ENCODE measurements at places on chromosomes 12 and 14.

GRCh38 chr12:89665556-89665955, 43.1 kb downstream of the ATP2B1 start:
- no peak for DNase-seq

DNA sequence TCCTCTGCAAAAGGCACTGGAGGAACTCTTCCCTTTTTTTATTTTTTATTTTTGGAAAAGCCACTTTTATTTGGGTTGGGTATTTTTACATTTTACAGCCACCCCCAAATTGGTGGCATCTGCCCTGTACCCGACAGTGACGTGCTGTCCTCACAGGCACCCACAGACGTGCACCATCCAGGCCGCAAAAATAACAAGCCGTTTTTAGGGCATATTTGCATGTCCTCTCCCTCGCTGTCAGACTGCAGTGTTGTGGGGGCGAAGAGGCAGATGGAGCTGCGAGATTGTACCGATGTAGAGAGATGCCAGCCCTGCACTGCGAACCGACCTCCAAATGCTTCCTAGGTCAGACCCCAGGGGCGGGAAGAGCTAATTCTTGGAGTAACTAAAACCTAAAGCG, 12.2 kb downstream of the JDP2 start:
- no peak for DNase-seq

DNA sequence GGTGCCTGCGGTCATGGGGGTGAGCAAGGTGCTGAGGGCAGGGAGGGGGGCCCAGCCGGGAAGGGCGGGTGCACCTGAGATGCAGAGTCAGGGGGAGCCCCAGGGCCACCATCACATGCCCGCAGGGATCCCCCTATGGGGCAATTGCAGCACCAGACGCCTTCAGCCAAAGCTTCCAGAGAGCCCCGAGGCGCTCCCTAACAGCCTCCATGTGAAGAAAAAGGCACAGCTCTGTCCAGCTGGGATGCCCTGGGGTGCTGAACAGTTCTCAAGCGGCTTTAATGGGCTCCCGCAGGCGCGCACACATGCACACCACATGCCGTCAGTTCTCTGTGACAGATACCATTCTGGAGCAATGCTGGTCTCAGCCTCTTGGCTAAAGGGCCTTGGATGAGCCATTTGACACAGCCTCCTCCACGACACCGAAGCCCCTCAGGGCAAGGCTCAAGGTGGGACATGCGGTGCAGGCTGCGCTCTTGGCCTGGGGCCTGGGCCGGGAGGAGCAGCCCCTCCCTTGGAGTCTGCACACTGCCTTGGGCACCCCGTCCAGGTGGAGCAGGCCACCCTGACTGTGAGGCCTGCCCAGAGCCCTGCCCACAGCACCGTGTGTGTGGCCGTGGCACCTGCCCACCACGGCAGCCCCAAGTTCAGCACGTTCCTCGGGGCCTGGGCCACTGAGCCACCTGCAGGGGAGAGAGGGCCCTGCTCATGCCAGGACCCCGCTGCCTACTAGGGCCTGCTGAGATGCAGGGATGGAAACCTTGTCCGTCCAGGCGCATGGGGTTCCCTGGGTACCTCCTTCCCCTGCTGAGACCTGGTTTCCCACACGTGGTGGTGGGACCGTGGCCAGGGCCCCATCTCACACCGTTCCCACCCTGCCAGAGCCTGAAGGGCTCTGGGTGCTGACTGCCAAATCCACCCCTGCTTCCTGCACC, 7.7 kb downstream of the XRCC3 start:
- DNase-seq = no peak

- DNase-seq = no peak
Observed at GRCh38 chr12:6818645-6819044, 3.0 kb upstream of the GPR162 start.

GRCh38 chr12:65867394-65867793, 43.1 kb downstream of the HMGA2 start:
- no peak for DNase-seq

GRCh38 chr14:67141146-67141900, 47.9 kb upstream of the GARIN2 start:
- no peak for DNase-seq

DNA sequence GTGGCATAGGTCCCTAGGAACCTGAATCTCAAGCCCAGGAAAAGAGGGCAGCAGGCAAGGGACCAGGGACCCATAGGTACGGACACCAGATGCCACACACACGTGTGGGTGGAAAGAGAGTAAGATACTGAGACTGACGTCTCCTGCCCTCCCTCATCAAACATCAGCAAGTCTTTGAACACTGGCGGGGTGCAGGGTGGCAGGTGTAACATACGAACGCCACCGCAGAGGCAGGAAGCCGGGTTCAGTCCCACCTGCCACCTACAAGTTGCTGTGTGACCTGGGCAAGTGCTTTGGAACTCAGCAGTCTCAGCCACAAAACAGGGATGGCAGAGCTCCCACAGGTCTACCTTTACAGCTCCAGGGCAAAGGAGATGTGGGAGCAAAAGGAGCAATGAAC, 11.1 kb downstream of the ACTN1 start:
- no peak for DNase-seq

- DNase-seq = no peak
Observed at GRCh38 chr12:81089412-81089811, 11.5 kb downstream of the ACSS3 start.

DNA sequence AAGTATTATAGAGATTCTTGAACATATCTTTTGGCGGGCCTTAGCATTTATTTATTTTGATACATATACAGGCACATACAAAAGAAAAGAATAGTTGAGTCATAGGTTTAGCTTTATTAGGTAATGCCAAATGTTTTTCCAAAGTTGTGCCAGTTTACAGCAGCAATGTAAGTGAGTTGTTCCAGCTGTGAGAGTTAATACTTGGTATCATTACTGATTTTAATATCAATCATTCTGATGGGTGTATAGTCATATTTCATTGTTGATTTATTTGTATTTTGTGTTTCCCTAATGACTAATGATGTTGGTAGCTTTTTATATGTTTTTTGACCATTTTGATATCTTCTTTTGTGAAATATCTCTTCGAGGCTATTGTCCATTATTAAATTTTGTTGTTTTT, 122.4 kb downstream of the MIPOL1 start:
- no peak for DNase-seq

DNA sequence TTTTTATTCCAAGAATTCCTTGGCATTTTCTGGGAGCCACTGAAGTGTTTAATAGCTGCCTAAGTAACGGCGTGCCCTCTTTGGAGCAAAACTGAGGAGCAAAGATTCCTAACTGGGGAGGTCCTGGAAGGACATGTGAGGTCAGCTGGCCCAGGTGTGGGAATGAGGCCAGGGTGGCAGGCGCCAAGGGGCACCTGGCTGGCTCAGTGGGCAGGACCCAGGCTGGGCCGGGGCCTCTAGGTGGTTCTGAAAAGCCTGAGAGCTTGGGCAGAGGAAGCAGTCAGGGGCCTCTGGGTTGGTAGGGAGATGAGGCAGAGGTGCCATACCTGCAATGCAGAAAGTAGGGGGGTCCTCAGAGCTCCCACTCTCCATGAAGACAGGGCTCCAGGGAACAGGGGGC, 27.1 kb upstream of the DIO3 start:
- no peak for DNase-seq

- no peak for DNase-seq
Observed at GRCh38 chr14:78412475-78412874, 242.3 kb downstream of the NRXN3 start.

DNA sequence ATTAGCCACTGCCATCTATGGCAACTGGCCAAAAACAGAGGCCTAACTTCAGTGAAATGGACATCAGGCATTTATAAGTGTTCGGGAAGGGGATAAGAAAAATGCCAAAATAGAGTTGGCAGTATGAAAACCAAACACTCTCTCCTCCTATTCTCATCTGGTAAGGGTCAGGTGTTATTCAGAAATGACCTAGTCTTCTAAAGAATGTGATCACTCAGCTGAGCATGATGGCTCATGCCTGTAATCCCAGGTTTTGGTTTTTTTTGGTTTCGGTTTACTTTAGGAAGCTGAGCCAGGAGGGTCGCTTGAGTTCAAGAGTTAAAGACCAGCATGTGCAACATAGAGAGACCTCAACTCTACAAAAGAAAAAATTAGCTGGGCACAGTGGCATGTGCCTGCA, 170.3 kb downstream of the GRIN2B start:
- DNase-seq = no peak

- no peak for DNase-seq
Observed at GRCh38 chr12:62605981-62606380, 139.4 kb downstream of the MON2 start.

- no peak for DNase-seq
Observed at GRCh38 chr14:85079842-85080730, 449.9 kb upstream of the FLRT2 start.

DNA sequence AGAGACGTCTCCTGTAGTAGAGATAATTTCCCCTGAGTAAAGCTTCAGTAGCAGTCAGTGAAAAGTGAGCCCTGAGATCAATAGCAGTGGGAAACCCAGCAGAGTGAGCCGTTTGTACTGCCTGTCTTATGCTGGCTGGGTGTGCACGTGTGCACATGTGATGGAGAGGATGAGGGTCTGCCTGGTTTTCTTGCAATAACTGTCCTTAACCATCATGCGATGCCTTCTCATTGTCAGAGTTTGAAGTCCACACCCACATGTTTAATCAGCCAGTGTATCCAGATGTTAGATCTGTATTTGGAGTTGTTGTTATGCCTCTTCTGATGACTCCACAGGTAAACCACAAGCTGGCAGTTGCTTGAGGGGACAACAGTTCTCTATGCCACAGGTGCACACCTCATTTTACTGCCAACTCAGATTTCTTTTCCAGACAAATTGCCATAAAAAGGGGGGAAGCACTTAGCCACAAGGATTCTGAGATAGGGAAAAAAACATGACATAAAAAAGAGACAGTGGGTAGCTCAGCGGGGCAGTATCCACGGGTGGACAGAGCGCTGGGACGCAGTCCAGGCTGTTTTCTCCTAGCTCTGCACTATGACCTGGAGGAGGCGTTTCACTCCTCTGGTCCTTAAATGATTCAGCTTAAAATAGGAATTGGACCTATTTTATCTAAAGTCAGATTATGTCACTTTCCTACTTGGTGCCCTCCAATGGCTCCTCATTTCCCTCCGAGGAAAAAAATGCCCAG, 192.3 kb downstream of the ANO6 start:
- DNase-seq = no peak

DNA sequence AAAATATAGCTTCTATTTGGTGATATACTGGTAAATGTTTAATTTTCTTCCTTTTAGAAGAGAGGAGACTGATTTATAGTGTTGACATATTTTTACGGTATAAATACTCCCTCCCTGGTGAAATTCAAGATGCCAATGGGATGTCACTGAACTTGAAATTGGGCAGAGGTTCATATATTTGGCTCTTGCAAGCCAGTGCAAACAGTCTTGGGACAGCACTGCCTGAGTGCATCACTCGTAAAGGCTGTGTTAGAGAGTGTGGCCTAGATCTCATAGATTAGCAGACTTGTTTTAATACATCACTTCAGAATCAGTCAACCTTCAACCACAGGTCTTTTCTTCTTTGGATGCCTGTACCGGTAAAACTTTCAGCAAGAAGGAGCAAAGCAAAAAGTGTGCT, 681.0 kb downstream of the NRXN3 start:
- DNase-seq = no peak

GRCh38 chr14:51394384-51394783, 154.3 kb downstream of the TMX1 start:
- no peak for DNase-seq

DNA sequence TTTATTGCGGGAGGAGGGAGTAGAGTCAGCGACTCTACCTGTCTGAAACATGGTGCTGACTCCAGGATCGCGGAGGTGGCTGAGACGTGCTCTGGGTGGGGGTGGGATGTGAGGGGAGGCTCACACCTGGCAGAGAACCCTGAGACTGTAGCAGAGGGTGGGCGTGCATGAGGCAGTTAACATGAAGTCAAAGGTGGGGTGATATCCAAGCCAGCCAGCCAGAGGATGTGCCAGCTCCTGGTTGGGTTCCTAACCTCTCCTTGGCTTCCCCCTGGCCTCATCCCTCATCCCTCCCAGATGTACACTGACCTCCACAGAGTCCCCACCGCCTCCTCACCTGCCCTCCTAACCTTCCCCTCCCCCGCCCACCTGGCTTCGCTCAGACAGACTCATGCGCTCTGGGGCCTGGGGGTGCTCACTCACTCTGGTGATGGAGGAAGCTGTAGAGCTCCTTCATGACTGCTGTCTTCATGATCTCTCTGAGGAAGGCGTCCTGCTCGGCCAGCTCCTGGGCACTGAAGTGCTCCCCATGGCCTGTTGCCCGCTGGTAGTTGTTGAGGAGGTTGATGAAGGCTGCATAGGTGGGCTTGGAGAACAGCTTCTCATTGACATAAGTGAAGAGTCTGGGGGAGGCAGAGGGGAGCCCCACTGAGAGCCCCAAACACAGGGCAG, 9.3 kb downstream of the ENDOU start:
- DNase-seq = no peak

DNA sequence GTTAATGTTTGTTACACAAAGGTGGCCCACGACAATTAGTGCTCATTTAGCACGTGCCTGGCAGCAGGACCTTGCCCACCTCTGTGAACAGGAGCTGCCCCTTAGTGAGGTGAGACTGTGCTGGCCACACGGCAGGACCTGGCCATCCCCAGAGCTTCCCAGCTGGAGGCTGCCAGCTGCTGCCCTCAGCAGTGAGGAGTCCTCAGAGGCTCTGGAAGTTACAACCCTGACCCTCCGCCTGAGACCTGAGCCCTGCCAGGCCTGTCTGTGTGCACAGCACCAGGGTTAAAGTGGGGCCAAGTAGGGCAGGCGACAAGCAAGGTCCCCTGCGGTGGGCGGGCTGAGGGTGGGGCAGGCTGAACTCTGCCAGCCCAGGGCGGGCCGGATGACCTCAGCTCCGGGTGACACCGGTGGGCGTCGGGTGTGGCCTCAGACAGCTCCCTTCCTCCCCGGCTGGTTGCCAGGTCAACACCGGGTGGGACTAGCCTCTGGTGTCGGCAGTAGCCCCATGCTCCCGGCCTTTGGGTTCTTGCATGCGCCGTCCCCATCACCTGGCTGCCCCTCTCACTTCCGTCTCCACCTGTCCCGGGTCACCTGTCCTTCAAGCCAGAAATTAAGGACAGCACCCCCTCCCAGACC, 9.2 kb upstream of the LBHD2 start:
- no peak for DNase-seq

DNA sequence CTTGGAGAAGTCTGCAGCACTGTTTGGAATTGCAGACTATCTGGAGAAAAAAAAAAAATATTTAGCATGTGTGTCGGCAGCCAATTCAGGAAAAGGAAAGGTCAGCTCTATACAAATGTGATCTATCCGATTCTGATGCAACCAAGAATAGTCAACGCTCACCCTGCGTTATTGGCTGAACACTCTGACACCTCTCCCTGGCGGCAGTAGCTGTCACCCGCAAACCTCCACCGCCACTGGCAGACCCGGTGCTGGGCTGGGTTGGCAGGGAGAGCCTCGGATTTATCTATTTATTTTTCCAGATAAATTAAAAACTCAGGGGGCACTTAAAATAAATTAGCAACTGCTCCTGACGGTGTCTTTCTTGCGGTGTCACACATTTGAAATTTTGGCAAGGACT, 409.7 kb downstream of the VRK1 start:
- no peak for DNase-seq

DNA sequence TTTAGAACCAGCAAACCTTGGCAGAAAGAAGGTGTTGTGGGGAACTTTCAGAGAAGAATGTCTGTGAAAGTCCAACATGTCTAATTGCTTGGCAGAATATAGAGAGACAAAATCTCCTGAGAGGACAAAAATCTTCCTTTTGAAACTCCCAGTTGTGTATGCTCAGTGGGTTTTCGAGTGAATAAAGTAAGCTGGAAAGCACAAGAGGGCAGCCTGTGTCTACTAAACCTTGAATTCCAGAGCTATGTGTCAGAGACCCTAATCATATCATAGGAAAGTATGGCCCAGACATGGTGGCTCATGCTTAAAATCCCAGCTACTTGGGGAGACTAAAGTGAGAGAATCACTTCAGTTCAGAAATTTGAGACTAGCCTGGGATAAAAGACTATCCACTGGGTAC, 661.2 kb downstream of the SLC16A7 start:
- peak; percentile 6 for DNase-seq

- DNase-seq = no peak
Observed at GRCh38 chr12:115942346-115942745, 335.1 kb downstream of the MED13L start.

Data from amniotic stem cell (primary cell).